Activated T-helper 1 cell treated with Interleukin-2 at 50 U/mL for 16 hours (primary cell): ENCODE measurements at places on chromosomes 5 and 9.

DNA sequence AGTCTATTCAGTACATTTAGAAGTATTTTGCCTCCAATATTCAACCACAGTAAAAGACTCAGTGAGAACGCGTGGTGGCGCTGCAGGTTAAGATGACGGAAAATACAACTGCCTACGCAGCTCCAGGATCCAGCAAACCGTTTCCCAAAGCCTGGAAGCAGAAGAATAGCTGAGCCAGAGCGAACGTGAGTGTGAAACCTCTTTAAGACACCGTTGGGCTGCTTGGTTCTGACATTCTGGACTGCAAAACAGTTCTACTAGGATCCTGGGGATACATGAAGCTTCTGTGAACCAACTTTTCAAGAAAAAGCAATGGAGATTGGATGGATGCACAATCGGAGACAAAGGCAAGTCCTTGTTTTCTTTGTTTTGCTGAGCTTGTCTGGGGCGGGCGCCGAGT, at the start of gene PCDHB16:
TSS of gene PCDHB16 (plus strand) at position 140 of the 400 bp plus-strand sequence. CDS start at position 313, 173 bp downstream.
- no peak for DNase-seq

DNA sequence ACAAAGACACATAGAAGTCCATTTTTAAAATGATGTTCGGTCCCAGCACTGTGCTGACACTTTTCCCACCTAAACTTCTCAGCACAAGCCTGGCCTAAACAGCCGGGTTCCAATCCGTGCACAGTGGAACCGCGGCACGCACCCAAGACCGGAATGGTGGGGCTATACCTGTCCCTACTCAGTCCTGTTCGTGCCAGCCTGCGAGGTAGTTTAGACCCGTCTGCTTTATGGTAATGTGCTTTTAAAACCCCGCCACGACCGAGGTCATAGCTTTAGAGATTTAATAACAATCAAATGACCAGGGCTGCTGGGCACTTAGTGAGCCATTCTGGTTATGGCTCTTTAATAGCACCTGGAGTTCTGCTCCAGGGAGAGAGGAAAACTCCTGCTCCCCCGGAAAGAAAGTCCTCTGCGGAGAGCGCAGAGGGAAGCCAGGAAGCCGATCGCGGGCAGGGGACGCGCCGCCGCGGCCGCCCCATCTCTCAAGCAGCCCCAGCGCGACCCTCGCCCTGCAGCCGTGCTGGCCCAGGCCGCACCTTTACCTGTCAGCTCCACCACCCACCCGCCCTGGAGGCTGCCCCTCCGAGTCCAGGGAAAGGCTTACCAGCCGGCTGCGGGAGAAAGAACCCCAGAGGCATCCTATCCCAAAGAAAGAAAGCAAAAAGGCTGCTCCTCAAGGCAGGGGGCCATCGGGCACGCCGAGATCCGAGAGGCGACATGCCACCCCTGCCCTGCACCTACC, 511 bp downstream of the ARL15 start:
- DNase-seq: peak; percentile 13

DNA sequence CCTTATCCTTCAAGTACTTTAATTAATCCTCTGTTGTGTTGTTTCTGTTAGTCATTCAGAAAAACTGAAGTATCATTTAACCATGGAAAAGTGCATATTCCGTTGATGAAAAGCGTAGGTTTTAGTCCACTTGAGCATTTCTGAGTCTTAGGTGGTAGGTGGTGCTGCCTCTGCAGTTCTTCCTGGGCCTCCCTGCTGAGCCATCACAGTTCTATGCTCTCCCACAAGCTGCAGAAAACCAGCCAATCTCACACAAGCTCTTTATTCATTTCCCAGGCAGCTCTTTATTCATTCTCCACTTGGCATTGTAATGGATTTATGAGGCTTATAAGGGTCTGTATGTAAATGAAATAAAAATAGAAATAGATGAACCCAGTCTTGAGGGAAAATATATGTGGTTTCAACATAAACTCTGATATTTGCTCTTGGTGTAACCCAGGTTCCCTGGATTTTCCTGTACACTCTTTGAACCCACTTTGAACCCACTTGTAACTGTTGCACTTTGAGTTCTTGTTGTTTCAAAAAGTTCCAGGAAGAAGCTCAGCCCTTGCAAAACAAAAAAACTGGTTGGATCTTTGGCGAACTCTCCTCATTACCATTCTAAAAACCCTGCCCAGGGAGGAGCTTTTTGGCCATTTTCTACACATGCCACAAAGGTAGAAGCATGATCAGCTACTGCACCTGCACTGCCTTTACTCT, 56.0 kb downstream of the ZNF510 start:
- no peak for DNase-seq

- no peak for DNase-seq
Measured at GRCh38 chr5:135737701-135738563, 96.5 kb upstream of the SLC25A48 start.

DNA sequence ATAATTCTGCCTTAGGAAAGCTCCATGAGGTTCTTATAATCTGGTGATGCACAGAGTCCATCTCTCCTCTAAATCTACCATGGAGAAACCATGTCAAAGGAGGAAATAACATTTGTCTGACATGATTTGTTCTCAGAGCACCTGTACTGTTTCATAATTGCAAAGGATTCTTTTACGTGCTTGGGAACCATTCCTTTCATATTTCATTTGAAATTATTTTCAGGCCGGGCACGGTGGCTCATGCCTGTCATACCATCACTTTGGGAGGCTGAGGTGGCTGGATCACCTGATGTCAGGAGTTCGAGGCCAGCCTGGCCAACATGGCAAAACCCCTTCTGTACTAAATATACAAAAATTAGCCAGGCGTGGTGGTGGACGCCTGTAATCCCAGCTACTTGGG, 65.4 kb downstream of the UGCG start:
- no peak for DNase-seq
